Activated CD4-positive, alpha-beta T cell treated with anti-CD3 and anti-CD28 coated beads for 36 hours (primary cell): ENCODE measurements at places on chromosomes 7 and 10. TPM values are rescaled to one million over a fixed set of nuclear protein-coding genes. Genes with fewer than 3 reads are reported as not detected.

ANXA11 gene
- 256 TPM for total RNA-seq

ANKRD22 gene
- 0.37 TPM for total RNA-seq

MUC12 gene
- total RNA-seq = not detected

NEUROD6 gene
- total RNA-seq = not detected

NRAP gene
- total RNA-seq = not detected

WASHC2A gene
- total RNA-seq = 25.2 TPM

MBL2 gene
- not detected for total RNA-seq

VPS37D gene
- 0.39 TPM for total RNA-seq

NPFFR1 gene
- total RNA-seq = not detected

BTRC gene
- total RNA-seq = 15.5 TPM

MAGI2 gene
- 0.05 TPM for total RNA-seq

MSS51 gene
- 2.4 TPM for total RNA-seq

PAPOLB gene
- not detected for total RNA-seq

CALHM1 gene
- total RNA-seq = not detected

DNAJC12 gene
- 7.0 TPM for total RNA-seq

CYP26A1 gene
- not detected for total RNA-seq

ST7 gene
- total RNA-seq = 8.1 TPM

VWA2 gene
- not detected for total RNA-seq

SPDYE2 gene
- not detected for total RNA-seq

ASB15 gene
- not detected for total RNA-seq

MMD2 gene
- total RNA-seq = not detected

ATG9B gene
- total RNA-seq = 6.9 TPM

VDAC2 gene
- 233 TPM for total RNA-seq

CCL26 gene
- total RNA-seq = not detected

PLEKHA1 gene
- total RNA-seq = 7.7 TPM

ERVW-1 gene
- not detected for total RNA-seq

FBXO24 gene
- 1.4 TPM for total RNA-seq

BMPER gene
- total RNA-seq = not detected

CLDN12 gene
- 5.4 TPM for total RNA-seq

CDHR3 gene
- 0.55 TPM for total RNA-seq

ARID5B gene
- 106 TPM for total RNA-seq

RBM20 gene
- total RNA-seq = 0.05 TPM

NUPR2 gene
- total RNA-seq = not detected

KCND2 gene
- total RNA-seq = not detected

DOCK4 gene
- total RNA-seq = 0.32 TPM

NPY4R2 gene
- not detected for total RNA-seq

CLRN3 gene
- total RNA-seq = not detected

ZPBP gene
- total RNA-seq = not detected
